GM04504 (cell line): ENCODE measurements at places on chromosomes 12 and 14.

- DNase-seq: no peak
Observed at GRCh38 chr12:102513739-102514138, 33.4 kb upstream of the IGF1 start.

- DNase-seq: no peak
Observed at GRCh38 chr12:95522692-95523091, 28.6 kb downstream of the USP44 start.

GRCh38 chr12:22797701-22798100, 172.7 kb downstream of the ETNK1 start:
- DNase-seq: no peak

GRCh38 chr12:6867413-6868210, at the start of gene TPI1:
TSS of gene TPI1 (plus strand) at chr12:6867531. CDS start at chr12:6867567, 36 bp downstream.
- DNase-seq: peak; percentile 48

DNA sequence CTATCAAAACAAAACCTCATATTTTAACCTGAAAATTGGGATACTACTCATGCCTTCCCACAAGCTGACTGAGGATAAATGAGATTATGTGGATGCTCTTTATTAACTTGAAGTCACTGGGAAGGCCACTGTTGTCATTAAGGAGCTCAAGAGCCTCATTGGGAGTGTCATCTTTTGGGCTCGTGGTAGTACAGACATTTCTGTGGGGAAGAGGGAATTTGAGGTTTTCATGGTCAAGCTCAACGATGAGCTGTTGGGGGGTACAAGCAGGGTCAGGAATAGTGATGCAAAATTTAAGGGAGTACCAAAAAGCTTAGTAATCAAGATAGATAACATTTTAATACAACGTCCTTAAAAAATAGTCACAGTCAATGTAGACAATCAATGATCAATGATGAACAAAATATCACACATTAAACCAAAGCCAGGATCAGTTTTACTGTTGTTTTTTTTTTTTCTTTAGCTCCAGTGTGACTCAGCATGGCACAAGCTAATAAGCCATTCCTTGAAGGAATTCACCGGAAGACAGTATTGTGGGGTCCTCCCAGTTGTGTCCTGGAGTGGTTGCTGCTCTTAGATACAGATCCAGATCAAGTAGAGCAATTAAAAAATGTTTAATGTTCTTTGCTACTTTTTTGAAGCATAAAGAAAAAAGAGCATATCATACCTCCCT, 130.9 kb downstream of the C12orf75 start:
- no peak for DNase-seq

- DNase-seq: no peak
Observed at GRCh38 chr12:30599608-30600007, 96.1 kb downstream of the IPO8 start.

- no peak for DNase-seq
Observed at GRCh38 chr14:73492043-73492552, 1.4 kb downstream of the RIOX1 start.

GRCh38 chr12:79592865-79593264, 97.9 kb downstream of the PAWR start:
- no peak for DNase-seq

DNA sequence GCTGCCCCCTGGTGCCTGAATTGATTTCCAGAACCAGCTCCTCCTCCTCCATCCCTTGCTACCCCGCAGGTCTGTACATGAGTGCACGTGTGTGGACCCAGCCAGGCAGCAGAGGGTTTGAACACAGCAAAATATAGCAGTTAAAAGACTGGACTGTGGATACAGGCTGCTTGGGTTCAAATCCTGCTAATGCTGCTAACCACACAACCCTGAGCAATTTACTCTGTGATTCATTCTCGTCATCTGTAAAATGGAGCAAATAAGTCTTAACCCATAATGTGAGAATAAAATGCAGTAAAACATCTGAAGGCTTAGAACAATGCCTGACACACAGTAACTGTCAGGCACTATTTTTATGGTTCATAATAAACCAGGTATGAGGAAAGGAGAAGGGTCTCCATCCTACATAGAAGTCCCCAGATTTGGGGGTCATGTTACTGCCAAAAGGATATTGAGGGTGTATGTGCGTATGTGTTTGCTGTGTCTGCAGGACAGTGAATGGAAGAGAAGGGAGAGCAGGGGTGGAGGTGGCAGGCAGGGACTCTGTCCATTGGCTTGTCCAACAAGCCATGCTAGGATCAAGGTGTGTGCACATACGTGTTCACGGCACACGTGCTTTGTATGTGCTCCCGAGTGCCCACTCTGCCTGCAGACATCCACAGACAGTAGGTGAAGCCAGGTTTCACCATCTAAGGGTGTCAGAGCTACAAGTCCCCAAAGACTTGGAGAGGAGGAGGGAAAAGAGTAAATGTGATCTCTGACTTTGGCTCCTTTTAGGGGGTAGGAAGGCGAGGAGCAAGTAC, 1.5 kb upstream of the STAT6 start:
- no peak for DNase-seq

- no peak for DNase-seq
Observed at GRCh38 chr12:42213954-42214426, 24.1 kb downstream of the YAF2 start.
